ENCODE measurements at places on chromosomes 12 and 14.
A peak's percentile ranks its signal among the peaks of the same experiment; 100 is the strongest.

GRCh38 chr12:182381-182892 lies 31.5 kb downstream of the SLC6A12 start:
- no peak for DNase-seq
- H3K27me3 ChIP-seq, result no peaks in the 10 kb centered on the region
- no peaks in the 10 kb centered on the region for H3K36me3 ChIP-seq
- no peak overlapping the region for H3K27ac ChIP-seq
- peaks cover under 1% of the 10 kb centered on the region for H3K4me1 ChIP-seq

- no peaks in the 10 kb centered on the region for H3K27me3 ChIP-seq
- no peak for DNase-seq
- peaks cover 4% of the 10 kb centered on the region for H3K4me1 ChIP-seq
- peak overlapping the region; percentile 39 for H3K4me3 ChIP-seq
- no peak overlapping the region for H3K27ac ChIP-seq
Measured at GRCh38 chr12:47216150-47216677, 136.5 kb upstream of the AMIGO2 start.

GRCh38 chr12:105461271-105461943 lies 130.9 kb downstream of the C12orf75 start:
- no peak overlapping the region for H3K27ac ChIP-seq
- H3K4me1 ChIP-seq, result peaks cover 33% of the 10 kb centered on the region
- DNase-seq, result no peak
- H3K27me3 ChIP-seq, result no peaks in the 10 kb centered on the region

DNA sequence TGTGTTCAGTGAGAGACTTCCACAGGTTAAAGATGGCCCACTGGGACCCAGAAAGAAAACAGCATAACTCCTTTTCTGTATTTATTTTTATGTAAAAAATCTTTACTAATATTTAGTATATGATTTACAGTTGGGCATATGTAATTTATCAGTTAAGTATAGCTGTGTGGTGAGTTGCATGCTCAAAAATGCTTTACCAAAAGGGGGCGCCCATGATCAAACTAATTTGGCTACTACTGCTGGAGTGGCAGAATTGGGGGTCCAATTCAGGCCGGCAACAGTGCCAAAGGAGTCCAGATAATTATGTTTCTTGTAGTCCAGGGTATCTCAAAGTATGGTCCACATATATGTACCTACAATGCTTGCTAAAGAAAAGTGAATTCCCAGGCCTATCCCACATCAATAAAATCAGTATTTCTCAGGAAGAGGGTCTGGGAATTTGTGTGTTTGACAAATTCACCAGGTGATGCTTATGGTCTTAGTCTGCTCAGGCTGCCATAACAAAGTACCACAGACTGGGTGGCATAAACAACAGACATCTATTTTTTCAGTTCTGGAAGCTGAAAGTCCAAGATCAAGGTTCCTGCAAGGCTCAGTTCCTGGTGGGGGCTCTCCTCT lies 152.0 kb downstream of the KTN1 start:
- no peak overlapping the region for H3K4me3 ChIP-seq
- H3K4me1 ChIP-seq, result no peaks in the 10 kb centered on the region
- DNase-seq, result no peak
- no peak overlapping the region for H3K27ac ChIP-seq

DNA sequence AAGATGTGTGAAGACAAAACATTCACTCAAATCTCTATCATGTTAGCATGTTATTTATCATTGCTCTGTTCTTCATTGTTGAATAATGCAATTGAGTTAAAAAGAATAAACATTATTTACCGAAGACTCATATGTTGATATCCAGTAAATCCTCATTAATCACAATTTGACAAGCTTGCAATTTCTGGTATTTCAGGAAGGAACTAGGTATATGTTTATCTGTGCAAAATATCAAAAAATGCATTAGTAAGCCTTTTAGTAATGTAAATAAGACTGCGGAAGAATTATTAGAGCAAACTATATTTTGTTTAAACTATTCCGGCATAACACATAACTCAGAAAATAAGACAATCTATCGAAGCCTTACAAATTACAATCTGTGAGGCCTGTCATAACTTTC lies 222.7 kb upstream of the NOVA1 start:
- H3K27me3 ChIP-seq, result no peaks in the 10 kb centered on the region
- no peak for DNase-seq
- no peaks in the 10 kb centered on the region for H3K4me1 ChIP-seq
- no peaks in the 10 kb centered on the region for H3K36me3 ChIP-seq
- no peak overlapping the region for H3K27ac ChIP-seq

DNA sequence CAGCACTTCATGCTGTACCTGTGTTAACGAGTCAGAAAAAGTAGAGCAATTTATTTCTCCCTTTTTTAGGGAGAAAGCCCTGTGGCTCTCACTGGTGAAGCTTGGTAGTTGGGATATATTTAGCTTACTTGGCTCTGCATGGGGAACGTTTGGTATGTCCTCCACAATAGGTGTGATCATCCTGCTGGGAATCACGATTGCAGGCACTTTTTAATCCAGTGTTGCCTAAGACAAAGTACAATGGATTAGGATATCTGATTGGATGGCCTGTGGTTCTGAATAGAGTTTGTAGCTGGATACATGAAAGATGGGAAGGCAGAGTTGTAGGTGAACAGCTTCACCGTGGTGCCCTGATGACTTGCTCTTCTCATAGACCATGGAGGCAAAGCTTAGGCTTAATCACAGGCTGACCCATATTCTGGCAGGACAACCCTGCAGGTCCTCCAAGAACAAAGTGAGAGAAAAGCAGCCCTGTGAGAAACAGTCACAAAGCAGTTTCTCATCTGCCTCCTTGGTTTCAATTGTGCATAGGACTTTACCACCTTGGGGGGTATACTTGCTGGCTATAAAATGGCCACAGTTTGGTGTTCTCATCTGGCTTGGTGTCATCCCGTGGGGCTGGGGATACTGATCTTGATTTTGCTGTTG lies 7.5 kb downstream of the RESF1 start:
- no peak for DNase-seq
- H3K27me3 ChIP-seq, result no peaks in the 10 kb centered on the region
- H3K36me3 ChIP-seq, result peaks cover 9% of the 10 kb centered on the region
- H3K27ac ChIP-seq, result no peak overlapping the region
- H3K4me1 ChIP-seq, result peaks cover 43% of the 10 kb centered on the region

DNA sequence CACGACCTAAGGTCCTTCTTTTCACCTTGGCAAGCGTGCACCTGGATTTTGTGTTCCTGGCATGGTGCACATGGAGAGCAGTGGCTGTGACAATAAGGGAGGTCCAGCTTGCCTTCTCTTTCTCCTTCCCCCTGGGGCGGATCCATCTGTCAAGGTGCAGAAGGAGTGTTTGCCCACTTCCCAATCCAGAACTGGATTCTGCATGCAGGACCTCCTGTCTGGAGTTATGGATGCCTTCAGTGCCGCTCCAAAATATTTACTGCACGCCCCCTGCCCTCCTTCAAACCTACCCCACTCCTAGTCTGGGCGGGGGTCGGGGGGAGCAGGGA lies 192.7 kb downstream of the DPF3 start:
- no peak overlapping the region for H3K27ac ChIP-seq
- no peak for DNase-seq
- no peak overlapping the region for H3K4me3 ChIP-seq
- no peaks in the 10 kb centered on the region for H3K36me3 ChIP-seq

- peak overlapping the region; percentile 97 for H3K27ac ChIP-seq
- H3K4me3 ChIP-seq, result peak overlapping the region; percentile 57
- peaks cover 91% of the 10 kb centered on the region for H3K4me1 ChIP-seq
- no peaks in the 10 kb centered on the region for H3K27me3 ChIP-seq
- no peak for DNase-seq
Measured at GRCh38 chr14:73753887-73754795, 40.0 kb upstream of the PNMA1 start.

DNA sequence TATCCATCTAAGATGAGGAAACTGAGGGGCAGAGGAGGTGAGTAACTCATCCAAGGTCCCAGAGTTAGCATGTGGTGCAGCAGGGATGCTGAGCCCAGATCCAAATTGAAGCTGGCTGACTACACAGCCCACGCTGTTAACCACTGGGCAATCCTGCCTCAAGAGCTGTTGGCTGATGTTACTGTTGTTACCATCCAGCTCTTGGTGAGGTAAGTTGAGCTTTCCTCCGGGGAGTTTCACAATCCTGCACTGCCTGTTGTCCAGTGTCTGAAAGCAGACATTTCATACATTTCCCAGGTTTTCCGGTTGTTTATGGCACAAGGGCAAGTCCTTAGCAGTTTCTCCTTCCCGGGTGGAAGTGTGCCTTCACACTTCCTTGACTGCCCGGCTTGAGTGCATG lies 14.5 kb downstream of the CYP46A1 start:
- H3K27ac ChIP-seq, result no peak overlapping the region
- no peaks in the 10 kb centered on the region for H3K27me3 ChIP-seq
- no peak overlapping the region for H3K4me3 ChIP-seq
- H3K4me1 ChIP-seq, result no peaks in the 10 kb centered on the region
- no peaks in the 10 kb centered on the region for H3K36me3 ChIP-seq

DNA sequence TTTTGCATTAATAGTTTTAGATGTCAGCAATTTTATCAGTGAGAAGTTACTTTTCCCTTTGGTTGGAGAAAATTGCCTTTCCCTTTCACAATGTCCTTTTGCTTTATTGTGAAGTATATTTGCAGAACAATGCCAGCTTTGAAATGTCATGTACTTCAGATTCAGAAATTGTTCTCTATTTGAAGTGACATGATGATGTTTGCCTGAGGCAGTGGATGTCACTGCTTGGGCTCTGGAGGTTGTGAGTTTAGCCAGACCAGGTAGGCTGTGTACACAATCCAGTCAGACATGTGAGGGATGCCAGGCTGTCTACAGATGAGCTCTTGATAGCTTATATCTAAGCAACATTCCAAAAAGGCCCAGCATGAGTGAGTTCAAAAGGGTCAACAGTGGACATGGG lies 451.9 kb upstream of the FBXO33 start:
- H3K27ac ChIP-seq, result no peak overlapping the region
- no peak overlapping the region for H3K4me3 ChIP-seq
- no peaks in the 10 kb centered on the region for H3K36me3 ChIP-seq
- no peaks in the 10 kb centered on the region for H3K27me3 ChIP-seq

- H3K36me3 ChIP-seq, result peaks cover 4% of the 10 kb centered on the region
- H3K4me3 ChIP-seq, result no peak overlapping the region
- peak overlapping the region; percentile 38 for H3K27ac ChIP-seq
- DNase-seq, result no peak
Measured at GRCh38 chr12:54371328-54372112, 7.2 kb upstream of the GPR84 start.

DNA sequence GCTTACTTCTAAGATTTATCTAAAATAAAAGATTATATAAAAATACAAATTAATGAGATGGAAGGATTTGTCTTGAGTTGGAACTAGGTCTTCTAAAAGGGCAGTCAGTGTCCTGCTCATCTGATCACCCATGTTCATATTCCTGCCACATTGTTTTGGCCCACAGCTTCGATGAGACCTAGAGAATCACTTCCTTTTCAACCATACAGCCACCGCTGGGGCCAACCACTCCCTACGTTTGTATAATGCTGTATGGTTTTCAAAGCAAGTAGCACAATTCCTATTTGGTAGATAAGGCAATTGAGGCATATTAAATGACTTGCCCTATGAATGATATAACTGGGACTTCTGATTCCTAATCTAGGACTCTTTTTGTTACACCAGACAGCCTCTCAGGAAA lies 249.4 kb downstream of the ZFP36L1 start:
- DNase-seq, result no peak
- H3K4me3 ChIP-seq, result no peak overlapping the region
- H3K27ac ChIP-seq, result peak overlapping the region; percentile 73
- no peaks in the 10 kb centered on the region for H3K36me3 ChIP-seq

DNA sequence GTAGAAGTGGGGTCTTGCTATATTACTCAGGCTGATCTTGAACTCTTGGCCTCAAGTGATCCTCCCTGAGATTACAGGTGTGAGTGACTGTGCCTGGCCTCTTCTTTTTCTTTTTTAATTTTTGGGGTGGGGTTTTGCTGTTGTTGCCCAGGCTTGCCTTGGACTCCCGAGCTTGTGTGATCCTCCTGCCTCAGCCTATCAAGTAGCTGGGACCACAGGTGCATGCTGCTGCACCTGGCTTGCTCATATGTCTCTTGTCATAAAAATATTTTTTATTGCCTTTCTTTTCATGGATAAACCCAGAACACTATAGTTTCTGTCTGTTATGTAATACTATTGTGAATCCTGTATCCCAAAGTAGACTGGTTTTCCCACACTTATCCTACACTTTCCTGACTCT lies 26.0 kb downstream of the SCYL2 start:
- no peak overlapping the region for H3K4me3 ChIP-seq
- peaks cover 10% of the 10 kb centered on the region for H3K4me1 ChIP-seq
- no peak for DNase-seq
- H3K27ac ChIP-seq, result no peak overlapping the region

DNA sequence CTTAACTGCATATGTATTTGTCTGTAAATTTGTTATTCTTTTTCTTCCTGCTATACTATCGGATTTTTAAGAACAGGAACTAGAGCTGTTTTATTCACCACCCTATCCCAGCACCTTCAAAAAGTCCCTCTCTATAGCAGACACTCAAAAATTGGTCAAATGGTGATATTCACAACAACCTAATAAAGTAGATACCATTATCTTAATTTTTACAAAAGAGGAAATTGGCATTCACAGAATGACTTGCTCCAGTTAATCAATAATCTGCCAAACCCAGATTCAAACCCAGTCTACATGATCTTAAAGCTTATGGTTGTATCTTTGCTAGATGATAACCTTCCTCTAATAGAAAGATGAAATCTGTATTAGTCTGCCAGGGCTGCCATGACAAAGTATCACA lies 426.6 kb downstream of the EGLN3 start:
- H3K36me3 ChIP-seq, result no peaks in the 10 kb centered on the region
- no peak overlapping the region for H3K4me3 ChIP-seq
